Right renal pelvis (tissue), 4 donors: ENCODE measurements at places on chromosomes 2 and 18. TPM values are rescaled to one million over a fixed set of nuclear protein-coding genes. Genes with fewer than 3 reads are reported as not detected.

DNA sequence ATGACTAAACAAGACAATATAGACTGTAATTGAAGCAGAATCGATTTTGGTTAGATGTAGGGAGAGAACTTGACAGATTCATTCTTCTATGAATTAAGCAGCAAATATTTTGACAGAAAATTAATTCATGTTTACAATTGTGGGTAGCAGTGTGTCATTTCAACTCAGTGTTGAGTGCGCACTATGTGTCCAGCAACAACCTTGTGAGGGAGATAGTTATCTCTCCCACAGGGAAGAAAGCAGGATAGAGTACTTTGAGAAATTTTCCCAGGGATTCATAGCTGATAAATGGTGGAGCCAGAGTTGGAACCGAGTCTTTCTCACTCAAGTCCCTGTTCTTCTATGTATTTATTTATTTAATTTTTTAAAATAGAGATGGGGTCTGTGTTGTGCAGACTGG lies 5.2 kb downstream of the MRPL33 start:
- DNase-seq = no peak

- no peak for DNase-seq
These were observed 157.0 kb downstream of the SEPTIN10 start for GRCh38 chr2:109456776-109457175.

DNA sequence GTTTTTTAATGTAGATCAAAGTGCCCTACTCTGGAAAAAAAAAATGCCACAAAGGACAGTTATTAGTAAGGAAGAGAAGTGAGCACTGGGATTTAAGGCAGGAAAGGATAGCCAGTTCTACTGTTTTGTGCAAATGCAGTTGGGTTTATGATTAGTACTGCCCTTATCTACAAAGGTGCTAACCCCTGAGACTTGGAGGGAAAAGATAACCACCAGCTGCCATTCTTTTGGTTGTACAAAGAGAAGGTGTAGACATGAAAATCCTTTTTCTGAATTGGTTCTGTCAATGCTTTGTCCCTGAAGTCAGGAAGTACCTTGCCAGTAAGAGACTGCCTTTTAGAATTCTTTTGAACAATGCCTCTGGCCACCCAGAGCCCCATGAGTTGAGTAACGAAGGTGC lies 11.3 kb downstream of the APLF start:
- DNase-seq = no peak

GTF2A1L gene
- polyA plus RNA-seq = 0.86 TPM

DNA sequence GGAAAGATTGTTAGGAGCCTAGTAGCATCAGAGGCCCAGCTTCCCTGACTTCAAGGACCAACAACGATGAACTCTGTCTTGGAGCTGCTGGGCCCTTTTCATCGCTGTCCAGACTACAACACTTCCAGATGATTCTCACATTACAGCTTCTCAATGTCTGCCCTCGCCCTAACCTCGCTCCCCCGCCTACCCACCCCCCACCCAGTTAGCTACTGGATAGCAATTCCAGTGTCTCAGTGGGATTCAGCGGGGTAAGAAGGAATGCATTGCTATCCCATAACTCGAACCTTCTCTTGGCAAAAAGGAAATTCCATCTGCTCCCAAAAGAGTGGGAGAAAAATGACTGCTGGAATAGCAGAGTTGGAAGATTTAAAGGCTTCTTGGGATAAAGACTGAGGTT lies 65.0 kb downstream of the RPL37A start:
- DNase-seq = no peak

DNA sequence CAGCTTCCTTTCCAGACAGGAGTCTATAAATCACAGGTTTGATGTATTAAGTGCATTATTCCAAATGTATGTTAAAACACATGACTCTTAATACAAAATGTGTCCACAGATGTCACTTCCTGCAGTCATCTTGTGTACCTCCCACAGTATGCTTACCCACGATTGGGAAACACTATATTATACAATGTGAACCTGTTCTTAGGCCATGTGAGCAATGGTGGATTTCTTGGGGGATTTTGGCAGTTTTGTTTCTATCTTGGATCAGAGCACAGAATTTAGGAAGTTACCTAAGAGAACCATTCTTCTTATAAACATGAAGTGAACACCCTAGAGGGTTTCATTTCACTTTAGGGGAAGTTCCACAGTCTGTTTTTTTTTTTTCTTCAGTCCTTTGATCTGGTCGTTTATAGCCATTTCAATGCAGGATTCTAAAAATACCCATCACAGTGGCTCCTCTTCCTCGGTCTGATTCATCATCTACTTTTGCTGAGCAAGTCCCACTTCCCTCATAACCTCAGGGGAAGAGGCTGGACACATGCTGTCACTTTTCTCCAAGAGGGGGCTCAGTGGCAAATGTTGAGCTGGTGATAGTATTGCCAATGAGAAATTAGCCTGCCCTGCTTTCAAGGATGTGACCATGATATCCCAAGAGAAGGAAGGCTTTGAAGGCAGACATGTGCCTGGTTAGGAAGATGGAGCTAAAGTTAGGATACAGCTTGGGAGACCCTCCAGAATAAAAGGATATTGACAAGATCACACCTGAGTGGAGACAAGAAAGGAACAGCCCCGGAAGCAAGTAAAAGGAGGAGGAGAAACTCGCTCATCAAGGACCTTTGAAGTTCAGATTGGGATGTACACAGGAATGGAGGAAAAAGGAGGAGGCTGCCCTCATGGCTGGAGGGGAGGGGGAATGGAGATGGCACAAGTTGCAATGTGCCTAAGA lies 22.6 kb downstream of the PLEK start:
- DNase-seq = no peak

FBXO36 gene
- 5.8 TPM for polyA plus RNA-seq

DNA sequence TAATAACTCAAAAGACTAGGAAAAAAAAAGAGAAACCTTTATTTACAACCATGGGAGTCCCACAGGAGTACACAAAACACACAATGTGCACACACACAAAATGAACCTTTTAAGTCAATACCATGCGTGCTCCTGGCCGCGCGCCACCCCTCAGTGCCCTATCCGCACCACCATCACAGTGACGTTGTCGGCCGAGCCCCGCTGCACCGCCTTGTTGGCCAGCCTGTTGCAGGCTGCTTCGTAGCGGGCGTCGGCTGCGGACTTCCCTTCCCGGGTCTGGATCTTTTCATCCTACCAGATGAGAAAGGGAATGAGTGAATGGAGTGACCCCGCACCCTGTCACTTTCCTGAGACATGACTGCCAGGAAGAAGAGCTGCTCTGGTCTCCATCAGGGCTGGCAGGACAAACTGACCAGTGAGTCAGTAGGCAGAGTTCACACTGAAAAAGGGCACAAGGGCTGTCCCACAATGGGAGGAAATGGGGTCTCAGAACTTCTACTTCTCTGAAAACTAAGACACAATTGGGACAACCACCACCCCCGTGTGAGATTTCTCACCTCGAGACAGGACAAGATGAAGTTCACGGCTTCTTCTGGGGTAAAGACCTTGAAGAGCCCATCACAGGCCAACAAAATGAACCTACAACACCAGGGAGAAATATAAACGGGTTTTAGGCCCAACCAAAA lies 11.8 kb downstream of the ERFE start:
- DNase-seq = no peak

DRC1 gene
- 3.9 TPM for polyA plus RNA-seq

- DNase-seq = peak; percentile 49
These were observed 455 bp downstream of the PREPL start for GRCh38 chr2:44360749-44361329.

DNA sequence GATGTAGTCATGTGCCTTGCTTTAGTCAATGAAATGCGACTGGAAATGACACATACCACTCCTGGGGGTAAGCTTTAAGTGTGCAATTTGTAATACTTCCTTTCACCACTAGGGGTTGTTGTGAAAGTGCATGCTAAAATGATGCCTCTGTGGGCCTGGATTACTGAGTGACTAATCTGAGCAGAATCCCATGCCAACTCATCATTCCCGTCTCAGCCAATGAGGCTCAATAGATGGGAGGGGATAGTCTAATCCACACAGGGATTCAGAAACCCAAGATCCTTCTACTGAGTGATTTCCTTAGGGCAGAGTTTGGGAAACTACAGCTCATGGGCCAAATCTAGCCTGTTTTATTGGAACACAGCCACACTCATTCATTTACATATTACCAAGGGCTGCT lies 54.0 kb downstream of the HRH4 start:
- DNase-seq = no peak

HJURP gene
- 24.3 TPM for polyA plus RNA-seq

GRCh38 chr2:8319219-8319618 lies 362.6 kb upstream of the ID2 start:
- DNase-seq = no peak

- no peak for DNase-seq
These were observed 61.6 kb upstream of the CCBE1 start for GRCh38 chr18:59758837-59759236.

GRCh38 chr2:172366596-172367150 lies 60.7 kb upstream of the ITGA6 start:
- DNase-seq = no peak

DNA sequence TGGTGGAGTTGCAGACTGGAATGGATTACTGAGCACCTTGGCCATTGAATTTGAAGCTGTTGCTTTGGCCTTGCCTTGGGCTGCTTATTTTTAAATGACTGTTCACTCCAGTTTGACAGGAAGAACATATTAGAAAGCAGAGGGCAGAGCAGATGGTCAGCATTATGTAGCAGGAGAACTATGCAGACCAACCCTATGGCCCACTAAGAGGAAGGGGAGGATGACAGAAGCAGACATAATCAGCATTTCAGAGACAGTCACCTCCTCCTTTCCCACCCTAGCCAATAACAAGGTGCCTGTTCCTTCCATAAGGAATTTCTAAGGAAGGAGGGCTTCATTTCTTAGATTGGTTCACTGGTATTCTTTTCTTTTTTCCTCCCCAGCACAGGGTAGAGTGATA lies 2.4 kb downstream of the CHRNA1 start:
- no peak for DNase-seq

- no peak for DNase-seq
These were observed 585.1 kb downstream of the ZEB2 start for GRCh38 chr2:143934626-143935481.

GRCh38 chr2:190994148-190994547 lies 19.8 kb downstream of the STAT1 start:
- no peak for DNase-seq

DNA sequence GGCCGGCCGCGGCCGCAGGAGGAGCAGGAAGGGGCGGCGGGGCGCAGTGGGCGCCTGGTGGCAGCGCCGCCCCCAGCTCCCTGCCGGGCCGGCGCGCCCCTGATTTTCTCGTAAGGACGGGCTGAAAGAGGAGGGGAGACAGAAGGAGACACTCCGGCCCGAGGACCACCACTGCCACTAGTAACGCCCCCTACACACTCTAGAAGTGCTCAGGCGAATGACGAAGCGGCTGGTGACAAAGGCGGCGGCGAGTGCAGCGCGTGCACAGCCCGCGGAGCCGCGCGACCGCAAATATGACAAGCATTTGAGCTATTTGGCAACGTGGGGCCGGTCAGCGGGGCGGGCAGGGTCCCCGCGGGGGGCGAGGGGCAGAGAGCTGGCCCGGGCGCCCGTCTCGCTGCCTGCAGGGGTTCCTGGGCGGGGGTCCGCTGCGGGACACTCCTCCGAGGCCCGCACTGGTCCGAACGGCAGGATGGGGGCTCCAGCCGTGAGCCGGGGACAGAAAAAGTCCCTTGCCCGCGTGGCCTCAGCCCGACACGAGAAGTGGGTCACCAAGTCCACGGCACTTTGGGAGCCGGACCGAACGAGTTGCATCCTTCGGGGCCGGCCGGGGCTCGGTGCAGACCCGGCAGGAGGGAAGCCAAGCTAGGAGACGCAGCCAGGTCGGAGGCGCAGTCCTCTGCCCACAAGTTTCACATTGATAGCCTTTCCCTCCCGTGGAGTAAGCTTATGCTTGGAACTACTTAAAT lies 524 bp upstream of the SERTAD2 start:
- DNase-seq = peak; percentile 70

- no peak for DNase-seq
These were observed 35.6 kb downstream of the ARL5A start for GRCh38 chr2:151792589-151792988.

GRCh38 chr2:231677632-231678104 lies 30.7 kb upstream of the PTMA start:
- peak; percentile 84 for DNase-seq

GRCh38 chr2:225270861-225271260 lies 128.6 kb upstream of the NYAP2 start:
- no peak for DNase-seq

AFF3 gene
- polyA plus RNA-seq = 18.4 TPM

GRCh38 chr2:96549967-96550786 lies 13.6 kb downstream of the ARID5A start:
- DNase-seq = no peak

DNA sequence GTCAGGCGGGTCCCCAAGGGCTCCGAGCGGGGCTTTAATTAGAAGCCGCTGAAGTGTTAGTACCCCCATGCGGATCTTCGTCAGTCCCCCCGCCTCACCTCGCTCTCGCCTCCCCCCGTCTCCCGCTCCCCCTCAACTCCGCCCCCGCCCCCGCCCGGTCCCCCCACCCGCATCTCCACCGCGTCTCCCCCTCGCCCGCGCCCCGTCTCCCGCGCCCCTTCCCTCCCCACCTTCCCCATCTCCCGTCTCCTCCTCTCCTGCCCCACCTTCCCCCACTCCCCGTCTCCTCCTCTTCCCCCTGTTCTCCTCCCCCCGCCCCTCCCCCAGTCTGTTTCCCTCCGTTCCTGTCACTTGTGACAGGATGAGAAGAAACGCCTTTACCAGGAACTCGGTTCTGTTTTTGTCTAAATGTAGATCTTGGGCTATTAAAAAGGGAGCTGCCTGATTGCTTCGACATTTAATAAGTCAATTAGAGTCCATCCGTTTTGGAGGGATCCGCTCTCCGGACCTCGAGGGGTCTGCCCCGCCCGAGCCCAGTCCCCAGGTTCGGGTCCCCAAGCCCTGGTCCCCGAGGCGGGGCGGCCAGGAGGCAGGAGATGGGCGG lies 969 bp upstream of the ALKAL2 start:
- DNase-seq = no peak

DNA sequence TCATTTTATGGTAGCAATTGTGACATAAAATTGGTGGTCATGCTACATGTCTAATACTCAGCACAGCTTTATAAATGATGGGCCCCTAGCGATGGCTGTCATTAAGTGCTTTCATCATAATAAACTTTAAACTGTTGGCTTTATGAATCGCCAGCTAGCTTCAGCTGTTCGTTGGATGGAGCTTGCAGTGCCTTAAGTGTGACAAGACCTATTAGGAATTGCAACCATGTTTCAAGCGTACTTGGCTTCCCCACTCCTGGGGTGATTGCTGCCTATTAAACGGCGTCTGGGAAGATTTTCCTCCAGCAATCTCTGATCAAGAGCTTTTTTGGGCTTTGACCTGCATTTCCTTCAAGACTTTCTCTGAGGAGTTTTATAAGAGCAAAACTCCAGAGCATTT lies 164.5 kb upstream of the SIX3 start:
- DNase-seq = no peak

PPM1G gene
- 92.4 TPM for polyA plus RNA-seq

TUBA3D gene
- polyA plus RNA-seq = 0.42 TPM

PLEKHH2 gene
- 28.6 TPM for polyA plus RNA-seq

GRCh38 chr2:74391209-74391579 lies 11.1 kb upstream of the DCTN1 start:
- DNase-seq = no peak

BABAM2 gene
- polyA plus RNA-seq = 58.4 TPM

- no peak for DNase-seq
These were observed 90.5 kb downstream of the NXPH2 start for GRCh38 chr2:138689705-138690104.

GRCh38 chr2:85547859-85548607 lies 9.1 kb downstream of the MAT2A start:
- DNase-seq = no peak

- DNase-seq = no peak
These were observed 254.6 kb upstream of the KCNJ3 start for GRCh38 chr2:154443919-154444318.
